ENCODE measurements at places on chromosomes 5 and 9.

- DNase-seq = no peak
Observed at GRCh38 chr5:173944511-173944910, 44.5 kb upstream of the C5orf47 start.

DNA sequence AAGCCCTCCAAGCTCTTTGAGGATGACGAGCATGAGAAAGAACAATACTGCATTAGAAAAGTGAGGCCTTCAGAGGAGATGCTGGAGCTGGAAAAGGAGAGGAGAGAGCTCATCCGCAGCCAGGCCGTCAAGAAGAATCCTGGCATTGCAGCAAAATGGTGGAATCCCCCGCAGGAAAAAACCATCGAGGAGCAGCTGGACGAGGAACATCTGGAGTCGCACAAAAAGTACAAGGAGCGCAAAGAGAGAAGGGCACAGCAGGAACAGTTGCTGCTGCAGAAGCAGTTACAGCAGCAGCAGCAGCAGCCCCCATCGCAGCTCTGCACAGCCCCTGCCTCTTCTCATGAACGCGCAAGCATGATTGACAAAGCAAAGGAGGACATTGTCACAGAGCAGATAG lies 71.2 kb downstream of the C9orf152 start:
- DNase-seq = no peak

GRCh38 chr9:7560669-7561305 lies 238.8 kb downstream of the DMAC1 start:
- DNase-seq = no peak

DNA sequence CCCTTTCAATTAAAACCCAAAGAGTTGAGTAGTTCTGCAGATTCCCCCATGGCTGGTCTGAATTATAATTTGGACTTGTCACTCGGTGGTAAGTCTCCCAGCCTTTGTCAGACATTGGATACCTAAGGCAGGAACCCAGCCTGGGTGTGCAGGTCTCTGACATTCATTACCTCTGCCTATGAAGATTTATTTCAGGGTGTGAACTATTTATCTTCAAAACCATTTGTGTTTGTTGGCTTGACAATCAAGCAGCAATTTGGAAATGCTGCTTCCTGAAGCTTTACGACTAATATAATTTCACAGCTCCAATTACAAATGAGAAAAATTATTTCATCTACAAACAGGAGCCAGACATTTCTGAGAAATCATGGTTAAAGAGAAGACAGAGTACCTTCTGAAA lies 160.5 kb downstream of the DOCK2 start:
- DNase-seq = no peak

GRCh38 chr5:139671096-139671841 lies 23.1 kb downstream of the CXXC5 start:
- DNase-seq = no peak

All from RKO (cell line).